ENCODE measurements at places on chromosomes 6 and 20.

GRCh38 chr6:90290811-90291420 lies 5.7 kb downstream of the BACH2 start:
- DNase-seq: no peak

DNA sequence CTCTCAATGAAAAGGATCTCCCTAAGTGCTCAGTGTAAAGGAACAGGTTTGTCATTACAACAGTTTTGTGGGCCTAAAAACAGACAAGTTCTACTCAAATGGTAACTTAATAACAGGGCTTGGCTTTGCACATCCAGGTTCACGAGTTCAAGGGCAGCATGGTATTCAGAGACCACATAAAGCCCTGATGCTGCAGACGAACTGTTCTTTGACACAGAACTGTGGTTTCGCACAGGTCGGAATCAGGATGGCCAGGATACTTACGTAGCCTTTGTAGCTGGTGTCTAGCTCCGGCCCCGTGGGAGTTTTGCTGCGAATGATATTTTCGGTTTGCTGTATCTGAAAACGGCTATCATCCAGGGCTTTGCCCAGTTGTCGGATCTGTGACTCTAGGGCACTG lies 335.9 kb downstream of the ESR1 start:
- DNase-seq: no peak

DNA sequence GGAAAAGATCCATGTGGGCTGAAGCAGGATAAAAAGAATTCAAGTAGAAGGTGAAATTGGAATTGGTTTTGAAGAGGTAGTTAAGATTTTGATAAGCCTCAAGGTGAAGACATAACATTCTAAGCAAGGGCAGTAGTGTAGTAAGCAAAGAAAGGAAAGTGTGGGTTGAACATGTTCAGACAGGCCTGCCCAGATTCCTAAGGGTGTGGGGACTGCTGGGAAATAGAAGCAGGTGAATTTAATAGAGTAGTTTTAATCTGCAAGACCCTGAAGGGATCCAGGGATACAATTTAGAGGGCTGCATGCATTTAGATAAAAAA lies 19.1 kb downstream of the TAB2 start:
- DNase-seq: no peak

DNA sequence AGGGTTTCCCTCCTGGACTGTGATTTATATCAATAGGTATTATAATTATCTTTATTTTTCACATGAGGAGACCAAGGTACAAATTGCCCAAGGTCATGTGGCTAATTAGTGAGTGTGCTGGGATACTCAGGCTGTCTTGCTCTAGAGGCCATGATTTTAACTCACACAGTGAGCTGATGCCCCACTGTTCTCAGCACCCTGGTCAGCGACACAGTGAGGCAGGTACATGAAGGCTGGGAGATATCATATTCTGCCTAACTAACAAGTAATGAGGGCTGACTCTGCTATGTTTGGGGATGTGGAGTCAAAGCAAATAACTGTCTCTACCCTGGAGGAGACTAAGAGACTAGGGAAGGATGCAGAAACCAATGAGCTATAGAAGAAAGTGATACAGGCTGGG lies 501.1 kb downstream of the PTPRT start:
- DNase-seq: no peak

DNA sequence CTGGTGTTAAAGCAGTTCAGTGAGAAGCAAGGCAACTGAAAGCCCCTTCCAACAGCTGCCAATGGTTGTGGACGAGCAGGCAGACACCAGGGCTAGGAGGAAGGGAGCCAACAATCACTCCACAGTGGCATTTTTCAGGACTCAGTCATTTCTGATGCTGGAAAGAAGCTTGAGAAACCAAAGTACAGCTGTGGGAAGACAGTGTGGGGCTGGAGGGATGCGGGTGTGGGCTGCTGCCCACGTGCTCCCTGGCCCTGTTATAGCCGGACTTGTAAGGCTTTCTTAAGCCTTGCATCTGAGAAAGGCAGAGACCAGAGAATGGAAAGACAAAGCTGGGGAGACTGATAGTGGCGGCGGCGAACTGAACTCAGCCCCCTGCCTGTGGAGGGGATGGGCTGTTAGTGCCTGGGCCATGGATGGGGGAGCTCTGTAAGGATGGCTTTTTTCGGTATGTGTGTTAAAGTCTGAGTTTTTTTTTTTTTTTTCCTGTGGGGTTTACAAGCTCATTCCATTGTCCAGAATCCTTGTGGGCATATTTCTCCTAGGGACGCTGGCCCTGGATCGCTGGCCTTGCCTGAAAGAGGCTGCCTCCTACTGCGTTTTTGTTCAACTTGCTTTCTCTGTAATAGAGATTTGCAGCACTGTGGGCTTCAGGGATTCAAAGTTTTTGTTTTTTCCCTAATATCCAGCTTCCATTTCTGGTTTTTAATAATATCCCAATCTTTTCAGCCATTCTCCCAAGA lies 91.7 kb downstream of the GJA10 start:
- DNase-seq: no peak

DNA sequence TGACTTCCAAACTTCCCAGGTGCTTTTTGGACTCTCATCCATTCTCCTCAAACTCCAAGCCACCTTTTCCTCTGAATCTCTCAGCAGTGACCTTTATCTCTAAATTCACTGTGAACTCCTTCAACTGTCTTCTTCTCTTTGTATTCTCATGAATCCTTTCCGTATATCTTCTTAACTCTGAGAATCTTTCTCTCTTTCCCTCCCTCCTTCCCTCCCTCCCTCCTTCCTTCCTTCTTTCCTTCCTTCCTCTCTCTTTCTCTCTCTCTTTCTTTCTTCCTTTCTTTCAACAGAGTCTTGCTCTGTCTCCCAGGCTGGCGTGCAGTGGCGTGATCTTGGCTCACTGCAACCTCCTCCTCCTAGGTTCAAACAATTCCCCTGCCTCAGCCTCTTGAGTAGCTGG lies 4.3 kb upstream of the PRELID3B start:
- DNase-seq: no peak

- DNase-seq: no peak
Measured at GRCh38 chr20:64231621-64232550, 23.7 kb upstream of the PCMTD2 start.
